H7 (cell line): ENCODE measurements at places on chromosomes 5 and 9.

DNA sequence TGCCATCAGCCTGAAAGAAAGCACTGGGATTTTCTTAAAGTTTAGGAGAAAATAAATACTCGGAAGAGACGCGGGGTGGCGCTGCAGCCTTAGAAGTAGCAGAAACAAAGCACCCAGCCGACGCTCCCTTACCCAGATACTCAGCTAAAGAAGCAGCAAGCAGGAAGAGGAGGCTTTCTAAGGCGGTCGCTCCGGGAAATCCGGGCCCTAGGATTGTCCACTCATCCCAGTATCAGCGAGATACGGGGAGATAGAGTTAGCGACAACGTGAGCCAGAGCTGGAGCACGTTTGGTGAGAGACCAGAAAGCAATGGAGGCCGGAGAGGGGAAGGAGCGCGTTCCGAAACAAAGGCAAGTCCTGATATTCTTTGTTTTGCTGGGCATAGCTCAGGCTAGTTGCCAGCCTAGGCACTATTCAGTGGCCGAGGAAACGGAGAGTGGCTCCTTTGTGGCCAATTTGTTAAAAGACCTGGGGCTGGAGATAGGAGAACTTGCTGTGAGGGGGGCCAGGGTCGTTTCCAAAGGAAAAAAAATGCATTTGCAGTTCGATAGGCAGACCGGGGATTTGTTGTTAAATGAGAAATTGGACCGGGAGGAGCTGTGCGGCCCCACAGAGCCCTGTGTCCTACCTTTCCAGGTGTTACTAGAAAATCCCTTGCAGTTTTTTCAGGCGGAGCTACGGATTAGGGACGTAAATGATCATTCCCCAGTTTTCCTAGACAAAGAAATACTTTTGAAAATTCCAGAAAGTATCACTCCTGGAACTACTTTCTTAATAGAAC is at the start of gene PCDHB2:
PCDHB2 (plus strand) TSS at position 135 of the 782 bp plus-strand sequence; CDS start at position 311, 176 bp downstream.
- peak; percentile 75 for DNase-seq

DNA sequence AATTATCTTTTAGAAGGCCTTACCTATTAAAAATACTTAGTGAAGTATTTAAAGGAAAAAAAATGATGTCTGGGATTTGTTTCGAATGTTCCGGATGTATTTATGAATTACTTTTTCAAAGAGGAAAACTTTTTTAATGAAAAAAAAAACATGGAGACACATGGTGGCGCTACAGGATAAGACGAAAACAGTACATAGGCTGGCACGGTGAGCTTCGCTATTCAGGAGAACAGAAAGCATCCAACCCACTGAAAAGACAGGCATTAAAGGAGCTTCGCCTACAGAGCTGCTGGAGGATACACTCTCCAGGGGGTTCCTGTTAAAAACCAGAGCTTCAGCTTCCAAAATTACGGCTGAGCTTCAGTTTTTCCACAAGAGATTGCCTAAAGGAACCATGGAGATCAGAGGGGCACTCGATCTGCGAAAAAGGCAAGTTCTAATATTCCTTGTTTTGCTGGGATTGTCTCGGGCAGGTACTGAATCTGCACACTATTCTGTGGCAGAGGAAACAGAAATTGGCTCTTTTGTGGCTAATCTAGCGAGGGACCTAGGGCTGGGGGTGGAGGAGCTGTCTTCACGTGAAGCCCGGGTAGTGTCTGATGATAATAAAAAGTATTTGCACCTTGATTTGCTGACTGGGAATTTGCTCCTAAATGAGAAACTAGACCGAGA is at the start of gene PCDHB14:
PCDHB14 (plus strand) TSS at position 232 of the 672 bp plus-strand sequence; CDS start at position 395, 163 bp downstream.
- DNase-seq = peak; percentile 81

DNA sequence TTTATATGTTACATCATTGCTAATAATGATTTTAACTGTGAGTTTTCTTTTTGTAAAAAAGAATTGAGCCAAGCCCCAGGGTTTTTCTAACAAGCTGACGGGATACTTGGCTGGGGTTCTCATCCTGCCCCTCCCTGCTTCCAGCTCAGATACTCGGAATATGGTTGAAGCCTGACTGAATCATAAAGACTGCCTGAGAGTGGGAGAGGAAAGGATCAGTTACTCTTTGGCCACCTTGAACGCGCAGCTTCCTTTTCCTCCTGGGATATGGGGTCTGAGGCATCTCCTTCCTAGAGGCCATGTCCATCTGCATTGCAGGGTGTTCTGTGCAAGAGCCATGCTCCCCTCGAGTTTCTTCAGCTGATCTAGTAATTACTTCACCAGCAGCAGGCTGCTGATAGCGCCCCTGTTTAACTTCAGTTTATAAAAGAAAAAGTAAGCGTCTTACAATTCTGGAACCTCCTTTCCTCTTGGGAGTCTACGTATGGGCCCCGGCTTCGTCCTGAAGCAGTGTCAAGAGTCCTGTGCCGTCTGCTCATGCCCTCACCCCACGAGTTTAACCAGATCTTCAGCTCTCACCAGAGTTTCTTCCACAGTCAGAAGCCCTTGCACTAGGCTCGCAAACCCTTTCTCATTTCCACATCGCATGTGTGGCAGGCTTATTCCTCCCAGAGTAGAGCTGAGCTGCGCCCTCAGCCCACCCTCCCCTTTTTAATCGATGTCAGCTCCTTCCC is 130.0 kb downstream of the MVB12B start:
- no peak for DNase-seq

- peak; percentile 91 for DNase-seq
Measured at GRCh38 chr9:136488247-136489214, 5.7 kb upstream of the SEC16A start.

DNA sequence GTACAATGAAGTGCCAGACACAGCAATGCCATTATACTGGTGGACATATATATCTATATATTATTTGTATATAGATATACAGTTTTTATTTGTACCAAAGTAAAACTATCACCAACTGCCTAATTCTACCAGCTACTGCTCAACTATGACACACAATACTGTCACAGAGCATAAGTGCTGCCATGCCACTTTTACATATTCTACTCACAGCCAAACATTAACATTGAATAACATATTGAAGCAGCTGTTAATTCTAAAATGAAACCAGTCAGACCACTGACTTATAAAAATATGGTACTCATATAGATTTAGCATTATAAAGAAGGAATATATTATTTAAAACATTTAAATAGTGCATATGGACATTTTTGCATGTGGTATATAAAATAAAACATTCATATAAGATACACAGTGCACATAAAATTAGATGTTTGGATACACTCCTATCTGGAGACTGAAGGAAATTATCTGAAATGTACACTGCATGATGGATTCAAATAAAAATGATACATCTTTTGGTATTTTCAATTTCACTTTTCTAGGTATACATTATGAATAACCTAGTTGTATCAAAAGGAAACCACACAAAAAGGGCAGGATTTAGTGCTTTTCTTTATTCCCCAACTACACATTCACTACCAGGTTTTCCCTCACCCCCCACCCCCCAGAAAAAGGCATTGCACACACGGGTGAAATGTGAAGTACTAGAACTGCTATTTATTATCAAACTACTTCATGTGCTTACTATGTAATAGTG is 48.9 kb downstream of the PKD2L2 start:
- no peak for DNase-seq

DNA sequence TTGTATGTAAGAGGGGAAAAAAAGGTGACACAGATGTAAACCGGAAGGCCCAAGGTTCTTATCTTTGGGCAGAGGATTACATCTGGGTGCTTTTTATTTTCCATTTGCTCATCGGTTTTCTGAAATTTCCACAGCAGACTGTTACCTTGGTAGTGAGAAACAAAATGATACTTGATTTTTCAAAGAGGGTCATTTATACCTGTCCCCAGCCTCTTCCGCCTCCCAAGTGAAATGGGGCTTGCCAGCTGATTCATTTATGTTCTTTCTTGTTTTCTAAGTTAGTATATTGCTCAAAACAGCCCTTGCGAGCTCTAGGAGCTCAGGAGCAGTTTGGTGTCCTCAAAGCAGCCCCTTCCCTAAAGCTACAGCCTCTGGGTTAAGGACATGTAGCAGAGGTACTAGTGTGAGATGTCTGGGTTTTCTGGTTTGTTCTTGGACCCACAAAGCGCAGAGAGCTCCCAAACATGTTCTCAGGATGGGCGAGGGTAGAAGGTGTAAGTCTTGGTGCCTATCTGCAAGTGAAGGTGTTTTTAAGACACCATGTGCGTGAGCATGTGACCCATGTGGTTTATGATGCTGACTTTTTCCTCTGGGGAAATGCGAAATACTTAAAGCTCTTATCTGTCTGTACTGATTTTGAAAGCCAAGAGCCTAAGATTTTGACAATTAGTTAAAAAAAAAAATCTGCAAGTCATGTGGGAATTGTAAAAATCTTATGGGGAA is 38.3 kb downstream of the DAPK1 start:
- DNase-seq = no peak

GRCh38 chr5:142600092-142600491 is 85.8 kb downstream of the FGF1 start:
- DNase-seq = no peak

GRCh38 chr9:128404560-128404959 is 16.1 kb upstream of the CERCAM start:
- DNase-seq = peak; percentile 45

DNA sequence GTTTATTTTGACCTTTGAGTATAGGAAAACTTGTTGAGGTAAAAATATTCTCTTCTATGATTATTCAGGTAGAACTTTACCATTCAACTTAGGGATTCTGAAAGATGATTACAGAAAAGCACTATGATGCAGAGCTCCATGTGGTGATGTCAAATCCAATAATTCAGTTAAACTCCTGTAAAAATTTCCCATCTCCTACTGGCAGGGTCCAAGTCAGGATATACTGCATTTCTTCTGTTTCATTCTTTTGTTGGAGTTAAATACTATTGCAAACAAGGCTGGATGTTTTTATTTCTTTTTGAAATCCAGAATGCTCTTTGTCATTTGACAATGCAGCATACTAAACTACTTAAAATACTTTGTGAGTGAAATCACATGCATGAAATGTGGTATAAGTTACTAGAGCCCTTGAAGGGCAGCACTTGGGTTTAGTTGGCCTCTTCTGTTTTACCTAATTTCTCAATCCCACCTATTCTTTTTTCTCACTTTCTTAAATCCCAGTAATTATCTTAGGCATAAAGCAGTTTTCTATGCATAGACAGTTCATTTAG is 204.5 kb downstream of the FBXL7 start:
- DNase-seq = no peak

DNA sequence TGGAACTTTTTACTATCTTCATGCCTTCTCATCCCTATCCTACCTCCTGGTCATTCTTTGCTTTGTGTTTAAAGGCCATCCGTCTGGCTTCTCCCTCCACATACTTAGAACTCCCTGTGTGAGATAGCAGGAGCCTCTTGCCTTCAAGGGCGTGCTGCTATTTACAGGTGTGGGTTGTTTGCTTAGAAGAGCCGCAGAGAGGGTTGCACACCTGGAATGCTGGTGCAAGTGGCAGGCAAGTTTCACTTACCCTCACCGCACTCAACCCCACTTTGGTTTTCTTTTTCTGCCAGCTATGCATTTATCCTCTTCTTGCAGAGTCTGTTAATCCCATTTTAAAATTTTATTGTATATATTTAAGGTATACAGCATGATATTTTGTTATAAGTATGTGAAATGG is 12.6 kb downstream of the SKP2 start:
- no peak for DNase-seq

DNA sequence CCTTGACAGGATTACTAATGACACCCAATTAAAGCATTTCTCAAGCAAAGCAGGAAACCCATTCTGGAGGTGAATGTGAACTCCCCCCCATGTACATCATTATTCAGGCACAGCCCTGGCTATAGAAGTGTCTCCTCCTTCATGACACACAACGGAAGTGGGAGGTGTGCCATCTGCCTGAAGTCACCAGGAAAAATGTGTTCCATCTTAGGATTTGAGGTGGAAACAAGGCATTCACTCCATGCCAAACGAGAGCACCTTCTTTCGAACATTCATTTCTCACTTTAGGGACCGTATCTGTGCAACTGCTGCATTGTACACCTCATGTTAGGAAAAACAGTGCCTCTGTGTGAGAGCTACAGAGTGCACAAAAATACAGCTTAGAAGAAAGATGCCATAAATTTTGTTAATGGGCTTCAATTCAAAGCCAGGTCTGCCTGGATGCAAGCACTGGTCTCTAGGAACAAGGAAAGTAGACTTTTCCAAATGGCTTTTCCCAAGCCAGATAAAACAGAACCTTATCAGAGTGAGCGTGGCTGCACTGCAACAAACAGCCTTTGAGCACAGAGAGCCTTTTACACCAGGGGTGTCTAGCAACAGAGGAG is 19.4 kb downstream of the GOLM1 start:
- no peak for DNase-seq

GRCh38 chr5:127331890-127332649 is 41.5 kb downstream of the MEGF10 start:
- DNase-seq = no peak

DNA sequence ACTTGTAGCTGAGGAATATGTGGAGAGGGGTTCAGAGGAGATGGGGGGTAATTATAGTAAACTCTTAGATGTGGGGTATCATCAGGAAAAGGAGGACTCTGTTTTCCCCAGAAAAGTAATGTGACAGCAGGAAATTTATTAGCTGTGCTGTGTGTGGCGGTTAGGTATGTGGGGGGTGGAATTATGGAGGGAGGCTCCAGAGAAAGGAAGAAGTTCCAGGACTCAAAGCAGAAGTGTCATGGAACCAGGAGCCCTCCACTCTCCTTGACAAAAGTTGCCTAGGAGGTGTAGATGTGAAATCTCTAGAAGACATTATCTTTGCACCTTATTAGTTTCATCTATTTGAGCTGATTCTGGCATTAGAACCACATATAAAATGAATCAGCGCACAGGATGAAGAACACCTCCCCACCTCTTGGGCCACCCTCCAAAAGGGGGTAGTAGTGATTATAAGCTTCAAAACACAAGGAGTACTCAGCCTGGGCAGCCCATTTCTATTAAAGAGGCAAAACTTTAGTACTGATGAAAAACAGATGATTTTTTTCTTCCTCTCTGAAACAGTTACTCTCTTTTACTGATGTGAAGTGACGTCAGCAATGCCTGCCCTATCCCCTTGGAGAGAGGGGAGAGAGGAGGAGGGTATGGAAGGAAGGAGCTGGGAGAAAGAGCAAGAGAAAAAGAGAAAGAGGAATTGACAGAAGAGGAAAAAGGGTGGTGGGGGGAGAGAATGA is 18.2 kb downstream of the NR2F1 start:
- DNase-seq = peak; percentile 71

GRCh38 chr5:158313733-158314464 is 455.0 kb upstream of the CLINT1 start:
- DNase-seq = peak; percentile 56

DNA sequence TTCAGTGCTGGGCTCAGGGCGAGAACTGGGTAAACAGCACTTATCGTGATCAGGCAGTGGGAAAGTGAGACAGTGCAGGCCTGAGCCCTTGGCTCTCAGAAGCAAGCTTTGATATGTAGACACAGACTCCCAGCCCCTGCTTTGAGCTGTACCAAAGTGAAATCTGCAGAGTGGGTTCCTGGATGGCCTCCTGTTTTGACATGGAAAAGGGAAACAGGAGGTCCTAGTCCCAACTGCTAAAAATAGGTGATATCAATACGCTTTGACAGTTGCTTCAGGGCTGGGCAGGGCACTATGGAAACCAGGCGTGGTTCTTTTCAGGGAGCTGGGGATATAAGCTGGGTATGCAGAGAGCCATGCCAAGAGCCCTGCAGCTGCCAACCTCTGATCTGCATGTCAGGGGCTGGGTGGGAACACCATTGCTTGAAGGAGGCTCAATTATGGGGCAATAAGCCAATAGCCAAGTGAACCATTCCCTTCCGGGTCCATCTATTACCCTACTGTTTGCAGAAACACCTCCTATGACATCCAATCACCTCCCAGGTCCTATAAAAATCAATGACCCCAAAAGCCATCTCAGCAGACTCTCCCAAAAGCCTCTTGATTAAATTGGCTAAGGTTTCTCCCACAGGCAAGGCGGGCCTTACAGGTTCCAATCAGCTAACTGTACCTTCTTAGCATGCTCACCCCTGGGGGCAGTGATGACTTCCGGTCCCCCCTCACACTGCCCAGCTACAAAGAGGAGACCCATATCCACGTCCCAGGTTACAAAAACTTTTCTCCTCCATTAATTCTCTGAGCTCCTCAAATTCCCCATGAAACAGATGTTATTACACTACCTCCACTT is 45.8 kb downstream of the EPB41L4B start:
- DNase-seq = no peak
